WTC11 (cell line): ENCODE measurements at places on chromosomes 5 and 9.

GRCh38 chr9:132367613-132368313, 13.0 kb upstream of the SETX start:
- no peak for DNase-seq

DNA sequence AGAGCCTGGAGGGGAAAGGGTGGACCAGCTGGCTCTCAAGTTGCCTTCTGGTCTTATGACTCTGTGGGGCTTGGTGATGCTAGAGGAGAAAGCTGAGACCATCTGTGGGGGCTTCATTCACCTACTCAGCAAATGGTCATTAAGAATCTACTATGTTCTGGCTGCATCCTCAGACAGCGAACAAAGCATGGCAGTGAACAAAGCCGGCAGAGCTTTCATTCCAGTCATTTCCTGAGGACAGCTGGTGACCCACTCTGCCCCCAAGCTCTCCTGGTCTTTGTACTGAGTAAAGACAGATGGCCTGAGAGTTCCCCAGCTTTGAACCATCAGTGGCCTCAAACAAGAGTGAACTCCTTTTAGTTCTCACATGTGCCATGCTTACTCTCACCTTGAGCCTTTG, 48.0 kb downstream of the FGF1 start:
- no peak for DNase-seq

GRCh38 chr5:157205708-157206107, 25.1 kb downstream of the ITK start:
- no peak for DNase-seq

DNA sequence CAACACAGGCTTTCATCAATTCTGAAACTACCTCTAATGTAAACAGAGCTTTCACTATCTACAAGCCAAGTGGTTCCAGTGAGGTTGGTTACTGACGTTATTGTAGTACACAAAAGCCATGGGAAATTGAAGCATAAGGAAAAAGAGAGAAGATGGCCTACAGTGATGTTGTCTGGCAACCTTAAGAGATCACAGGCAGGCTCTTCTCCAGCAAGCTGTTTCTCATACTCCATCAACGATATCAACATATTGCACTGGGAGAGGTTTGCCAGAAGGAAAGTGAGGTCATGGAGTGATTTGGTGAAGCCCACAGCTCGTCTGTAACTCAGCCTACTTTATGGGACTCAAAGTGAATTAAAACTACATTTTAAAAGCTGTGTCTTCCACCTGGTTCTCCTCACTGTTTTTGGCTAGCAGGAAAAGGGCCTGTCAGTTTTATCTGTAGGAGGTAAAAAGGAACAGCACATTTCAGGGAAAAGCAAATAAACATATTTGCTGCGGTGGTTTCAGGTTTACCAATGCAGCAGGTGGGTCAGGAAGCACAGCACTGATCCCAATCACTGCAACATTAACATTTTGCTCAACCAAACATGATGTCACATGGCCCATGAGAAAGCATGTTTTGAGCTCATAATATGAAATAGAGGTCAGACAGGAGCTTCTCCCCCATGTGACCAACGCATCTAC, 72.9 kb downstream of the ARSB start:
- DNase-seq = no peak

DNA sequence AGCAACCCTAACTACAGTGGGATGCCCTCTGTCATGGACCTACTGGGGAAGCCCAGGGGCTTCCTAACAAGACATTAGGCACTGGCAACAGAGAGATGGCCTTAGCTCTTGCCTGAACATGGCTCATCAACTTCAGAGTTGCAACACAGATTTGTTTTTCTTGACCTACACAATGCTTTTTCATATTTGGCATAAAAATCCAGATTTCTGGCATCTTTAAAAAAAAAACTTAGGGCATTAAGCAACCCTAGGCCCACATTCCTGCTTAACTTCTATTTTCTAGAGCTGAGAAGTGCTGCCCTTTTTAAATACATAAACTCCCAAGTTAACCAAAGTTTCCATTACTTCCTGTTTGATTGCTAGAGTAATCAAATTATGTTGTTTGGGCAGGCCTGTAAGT, 8.0 kb downstream of the GRIA1 start:
- DNase-seq = no peak

- peak; percentile 36 for DNase-seq
Measured at GRCh38 chr9:136409557-136410455, 608 bp downstream of the ENTR1 start.

GRCh38 chr5:171911152-171911551, 95.3 kb downstream of the FBXW11 start:
- DNase-seq = no peak

DNA sequence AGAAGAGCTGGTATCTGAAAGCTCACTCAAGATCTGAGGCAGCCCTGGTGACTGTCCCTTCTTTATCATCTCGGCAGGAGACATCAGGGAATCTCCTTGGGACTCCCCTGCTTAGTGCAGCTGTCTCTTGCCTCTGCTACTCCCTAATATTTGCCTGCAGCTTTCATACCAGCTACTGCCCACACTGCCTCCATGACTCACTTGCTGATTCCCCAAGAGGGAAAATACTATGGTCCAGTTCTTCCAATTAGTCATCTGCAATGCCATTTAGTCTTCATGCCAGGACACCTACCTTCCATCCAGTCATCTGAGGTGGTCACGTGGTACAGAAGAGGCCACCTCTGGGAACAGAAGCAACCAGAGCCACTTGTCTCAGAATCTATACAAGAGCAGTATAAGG, 270.8 kb downstream of the NTRK2 start:
- no peak for DNase-seq

DNA sequence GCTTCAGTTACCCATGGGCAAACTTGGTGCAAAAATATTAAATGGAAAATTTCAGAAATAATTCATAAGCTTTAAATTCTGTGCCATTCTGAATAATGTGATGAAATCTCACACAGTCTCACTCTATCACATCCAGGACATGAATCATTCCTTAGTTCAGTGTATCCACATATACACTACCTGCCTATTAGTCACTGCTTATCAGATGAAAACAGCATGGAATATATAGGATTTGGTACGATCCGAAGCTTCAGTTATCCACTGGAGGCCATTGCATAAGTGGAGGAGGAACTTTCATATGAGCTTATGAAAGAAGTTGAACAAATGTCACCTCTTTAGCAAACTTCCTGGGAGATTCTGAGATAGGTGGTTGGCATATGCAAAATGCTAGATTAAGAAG, 64.2 kb downstream of the GAPVD1 start:
- DNase-seq = no peak

DNA sequence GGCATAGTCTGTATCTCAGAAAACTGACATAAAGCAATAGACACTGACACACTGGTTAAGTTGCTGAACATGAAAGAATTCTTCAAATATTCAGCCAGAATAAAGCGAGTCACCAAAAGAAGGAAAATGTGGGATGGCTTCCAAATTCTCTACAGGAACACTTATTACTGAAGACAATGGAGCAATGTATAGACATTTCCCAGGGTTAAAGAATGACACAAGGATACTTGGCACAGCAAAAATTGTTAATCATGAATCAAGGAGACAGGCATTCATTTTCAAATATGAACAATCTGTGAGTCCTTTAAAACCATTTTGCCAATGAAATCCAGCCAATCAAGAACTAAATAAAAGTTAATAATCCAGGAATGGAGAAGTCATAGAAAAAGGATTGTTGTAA, 92.5 kb downstream of the MTX3 start:
- no peak for DNase-seq

DNA sequence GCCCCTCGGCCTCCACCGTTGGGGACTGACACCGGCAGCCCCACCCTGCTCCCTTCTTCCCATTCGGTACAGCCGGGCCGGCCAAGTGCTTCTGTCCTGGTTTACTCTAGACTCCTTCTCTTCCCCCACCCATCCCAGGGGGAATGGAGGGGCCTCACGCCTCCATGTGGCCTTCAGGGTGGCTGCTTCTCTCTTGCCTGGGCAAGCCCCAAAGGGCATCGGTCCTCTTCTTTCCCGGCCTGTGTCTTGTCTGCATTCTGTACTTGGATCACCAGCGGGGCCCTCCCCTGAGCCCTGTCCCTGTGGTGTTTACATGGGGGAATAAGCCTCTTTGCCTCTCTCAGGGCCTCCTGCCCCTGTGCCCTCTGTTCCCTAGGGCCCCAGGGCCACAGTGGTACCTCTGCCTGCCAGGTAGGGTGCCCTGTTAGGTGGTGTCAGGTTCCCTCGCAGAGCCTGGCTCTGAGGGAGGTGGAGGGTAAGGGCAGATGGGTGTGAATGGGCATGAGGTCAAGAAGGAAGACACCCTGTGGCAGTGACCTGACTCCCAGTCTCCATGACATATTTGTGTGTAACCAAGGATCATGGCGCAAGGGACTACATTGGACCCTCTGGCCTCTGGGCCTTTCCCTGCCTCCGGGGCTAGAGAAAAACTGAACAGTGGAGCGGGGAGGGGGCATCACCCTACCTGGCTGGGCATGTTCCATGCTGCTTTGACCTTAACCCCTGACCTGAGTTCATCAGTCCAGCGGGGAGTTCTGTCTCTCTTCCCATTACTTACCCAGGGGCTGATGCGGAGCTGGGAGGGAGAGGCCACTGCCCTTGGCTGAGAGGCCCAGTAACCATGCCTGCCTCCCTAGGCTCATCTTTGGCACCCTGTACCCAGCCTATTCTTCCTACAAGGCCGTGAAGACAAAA, 1.6 kb downstream of the REEP2 start:
- DNase-seq = no peak

GRCh38 chr5:97162045-97162444, 19.6 kb upstream of the LIX1 start:
- DNase-seq = peak; percentile 66

DNA sequence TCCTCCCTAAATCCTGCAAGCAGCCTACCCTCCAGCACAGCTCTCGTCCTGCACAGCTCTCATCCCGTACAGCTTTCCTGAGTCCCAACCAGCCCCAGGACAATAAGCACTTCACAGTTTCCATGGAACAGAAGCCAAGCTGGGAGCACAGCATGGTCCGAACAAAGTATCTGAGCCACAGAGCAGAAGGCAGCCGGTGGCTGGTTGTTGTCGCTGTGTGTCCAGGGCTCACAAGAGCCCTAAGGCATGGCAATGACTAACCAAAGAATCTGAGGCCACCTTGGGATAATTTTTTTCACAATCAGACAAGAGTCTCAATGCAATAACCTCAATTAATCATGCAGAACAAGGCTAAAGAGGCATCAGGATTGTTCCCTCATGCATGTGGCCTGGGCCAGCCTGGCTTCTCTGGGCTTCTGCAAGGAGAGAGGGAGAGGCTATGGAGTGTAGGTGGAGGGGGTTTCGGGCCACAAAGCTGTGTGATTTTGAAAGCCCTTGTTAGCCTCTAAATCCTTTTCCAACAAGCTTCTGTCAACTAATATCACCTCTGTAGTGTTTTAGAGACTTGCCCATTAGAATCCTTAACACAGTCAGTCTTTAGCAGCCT, 323.4 kb downstream of the PIK3R1 start:
- no peak for DNase-seq

GRCh38 chr5:80667384-80667783, 12.6 kb upstream of the DHFR start:
- DNase-seq = no peak

DNA sequence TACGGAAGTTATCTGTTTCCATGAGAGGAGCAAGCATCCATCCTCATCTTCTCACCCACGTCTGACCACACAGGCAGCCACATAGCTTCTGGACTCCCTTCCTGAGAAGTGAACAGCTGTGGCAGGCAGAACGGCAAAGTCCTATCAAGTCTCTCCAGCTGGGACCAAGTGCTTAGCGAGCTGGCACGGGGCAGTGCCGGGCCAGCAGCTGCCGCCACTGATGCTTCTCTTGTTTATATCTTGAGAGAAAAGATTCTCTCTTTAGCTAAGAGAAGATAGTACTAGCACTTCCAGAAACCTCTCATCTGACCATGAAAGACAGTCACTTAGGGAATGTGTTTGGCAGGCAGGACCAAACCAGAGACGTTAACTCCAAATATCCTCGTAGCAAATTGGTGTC, 37.2 kb downstream of the PLAC8L1 start:
- DNase-seq = no peak

DNA sequence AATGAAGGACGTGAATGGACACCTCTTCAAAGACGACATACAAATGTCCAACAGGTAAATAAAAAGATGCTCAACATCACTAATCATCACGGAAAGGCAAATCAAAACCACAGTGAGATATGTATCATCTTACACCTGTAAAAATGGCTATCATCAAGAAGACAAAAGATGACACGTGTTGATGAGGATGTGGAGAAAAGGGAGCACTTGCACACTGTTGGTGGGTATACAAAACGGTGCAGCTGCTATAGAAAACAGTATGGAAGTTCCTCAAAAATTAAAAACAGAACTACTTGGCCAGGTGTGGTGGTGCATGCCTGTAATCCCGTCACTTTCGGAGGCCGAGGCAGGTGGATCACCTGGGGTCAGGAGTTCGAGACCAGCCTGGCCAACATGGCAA, 47.9 kb downstream of the STK10 start:
- DNase-seq = no peak

GRCh38 chr9:125825762-125826161, 78.6 kb downstream of the PBX3 start:
- DNase-seq = no peak

DNA sequence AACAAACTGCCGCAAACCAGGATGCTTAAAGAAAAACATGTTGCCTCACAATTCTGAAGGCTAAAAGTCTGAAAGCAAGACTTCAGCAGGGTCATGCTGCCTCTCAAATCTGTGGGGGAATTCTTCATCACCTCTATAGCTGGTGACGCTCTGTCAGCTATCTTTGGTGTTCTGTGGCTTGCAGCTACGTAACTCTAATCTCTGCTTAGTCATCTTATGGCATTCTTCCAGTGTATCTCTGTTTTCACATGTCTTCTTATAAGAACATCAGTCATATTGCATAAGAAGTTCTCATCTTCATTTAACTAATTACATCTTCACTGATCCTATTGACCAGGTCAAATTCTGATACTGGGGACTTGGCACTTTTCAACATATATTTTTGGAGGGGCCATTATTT, 243.0 kb downstream of the CDH10 start:
- no peak for DNase-seq

GRCh38 chr5:147446523-147446922, 63.3 kb downstream of the DPYSL3 start:
- DNase-seq = no peak

GRCh38 chr5:72651779-72652178, 144.6 kb upstream of the ZNF366 start:
- no peak for DNase-seq

GRCh38 chr9:123550797-123551196, 194.8 kb downstream of the CRB2 start:
- DNase-seq = peak; percentile 54

DNA sequence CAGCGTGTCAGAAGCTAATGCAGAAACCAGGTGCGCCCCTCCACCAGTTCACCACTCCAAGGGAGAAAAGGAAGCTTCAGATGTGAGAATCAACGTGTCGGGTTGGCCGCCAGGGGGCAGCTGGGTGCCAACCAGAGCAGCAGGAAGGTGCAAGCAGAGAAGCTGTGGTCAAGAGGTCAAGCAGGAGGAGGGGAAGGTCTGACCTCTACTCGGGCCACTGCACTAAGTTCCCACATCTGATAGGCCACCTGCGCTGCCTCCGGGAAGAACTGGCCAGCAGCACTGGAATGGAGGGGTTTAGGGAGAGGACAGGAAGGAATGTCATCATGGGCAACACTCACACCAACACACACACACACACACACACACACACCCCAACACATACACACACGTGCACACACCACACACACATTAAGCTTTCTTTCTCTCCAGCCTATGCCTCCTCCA, 31.4 kb downstream of the ANXA6 start:
- peak; percentile 77 for DNase-seq
